ENCODE measurements at places on chromosomes 1 and 21.

DNA sequence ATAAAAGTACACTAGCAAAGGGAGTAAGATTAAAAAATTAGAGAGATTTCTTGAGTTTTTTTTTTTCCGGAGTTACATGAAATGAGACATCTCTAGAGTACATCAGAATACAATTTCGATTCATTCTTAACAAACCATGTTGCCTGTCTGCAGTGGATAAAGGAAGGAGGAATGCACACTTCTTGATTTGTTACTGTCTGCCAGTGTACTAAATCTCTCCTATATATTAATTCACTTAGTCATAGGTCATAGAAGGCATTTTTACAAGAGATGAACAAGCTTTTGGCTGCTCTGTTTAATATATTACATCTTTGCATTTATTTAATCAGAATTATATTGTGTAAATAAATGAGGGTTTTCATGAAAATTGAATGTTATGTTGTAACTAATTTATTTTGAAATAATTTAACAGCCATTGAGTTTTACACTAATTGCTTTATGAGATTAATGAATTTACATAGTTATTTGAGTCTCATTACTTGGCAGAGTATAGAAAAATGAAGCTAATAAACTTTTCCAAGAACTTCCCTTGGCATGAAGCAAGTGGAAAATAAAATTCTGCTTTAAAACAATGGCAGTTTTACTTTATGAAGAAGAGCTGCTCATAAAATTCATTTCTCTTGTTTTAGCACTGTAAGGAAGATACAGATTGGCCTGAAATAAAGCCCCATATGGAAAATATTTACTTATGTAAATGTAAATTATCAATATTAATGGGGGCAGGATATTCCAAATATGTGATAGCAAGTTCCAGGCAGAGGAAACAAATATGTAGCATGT is 1284.7 kb downstream of the BRINP3 start:
- no peak for DNase-seq

GRCh38 chr1:228038387-228039005 is 31.7 kb downstream of the WNT3A start:
- DNase-seq: no peak

- DNase-seq: no peak
Observed at GRCh38 chr1:62238507-62238906, 43.9 kb downstream of the L1TD1 start.

DNA sequence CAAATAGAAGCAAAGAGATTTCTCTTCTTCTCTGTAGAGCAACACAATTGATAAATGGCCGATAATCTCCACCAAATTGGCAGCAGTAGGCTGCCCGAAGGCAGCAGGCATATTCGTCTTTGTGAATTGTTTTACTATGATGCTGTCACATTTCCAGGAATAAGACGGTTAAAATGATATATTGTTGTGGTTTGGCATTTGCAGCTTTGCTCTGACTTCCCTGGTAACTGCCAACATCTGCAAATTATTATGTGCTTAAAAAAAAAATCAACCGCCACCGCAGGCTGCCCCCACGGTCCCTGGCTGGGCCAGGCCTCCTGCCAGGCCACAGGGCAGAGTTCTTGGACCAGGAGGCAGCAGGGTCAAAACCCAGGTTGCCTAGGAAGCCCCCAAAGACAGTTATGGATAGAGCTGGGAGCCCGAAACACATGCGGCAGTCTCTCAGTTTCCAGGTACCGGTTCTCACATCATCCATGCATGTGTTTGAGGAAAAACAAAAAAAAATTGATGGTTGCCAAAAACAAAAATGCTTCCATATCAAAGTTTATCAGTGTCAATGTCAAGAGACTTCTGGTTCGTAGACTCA is 179.3 kb downstream of the ETS2 start:
- no peak for DNase-seq

- no peak for DNase-seq
Observed at GRCh38 chr1:66526036-66526435, 7.9 kb upstream of the SGIP1 start.

DNA sequence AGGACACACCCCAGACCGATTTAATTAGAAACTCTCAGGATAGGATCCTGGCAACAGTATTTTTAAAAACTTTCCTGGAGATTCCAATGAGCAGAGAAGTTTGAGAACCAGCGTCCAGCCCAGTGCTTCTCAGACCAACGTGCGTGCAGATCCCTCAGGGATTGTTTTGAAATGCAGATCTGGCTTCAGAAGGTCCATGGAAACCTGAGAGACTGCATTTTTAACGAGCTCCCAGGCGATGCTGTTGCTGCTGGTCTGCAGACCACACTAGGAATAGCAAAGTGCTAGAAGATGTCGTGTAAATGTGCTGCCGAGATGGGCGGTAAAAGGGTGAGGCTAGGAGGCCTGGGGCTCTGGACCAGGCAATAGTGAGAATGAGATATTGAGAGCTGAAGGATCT is 18.4 kb upstream of the CASQ1 start:
- DNase-seq: no peak

- DNase-seq: no peak
Observed at GRCh38 chr1:229105822-229106525, 164.9 kb upstream of the RAB4A start.

DNA sequence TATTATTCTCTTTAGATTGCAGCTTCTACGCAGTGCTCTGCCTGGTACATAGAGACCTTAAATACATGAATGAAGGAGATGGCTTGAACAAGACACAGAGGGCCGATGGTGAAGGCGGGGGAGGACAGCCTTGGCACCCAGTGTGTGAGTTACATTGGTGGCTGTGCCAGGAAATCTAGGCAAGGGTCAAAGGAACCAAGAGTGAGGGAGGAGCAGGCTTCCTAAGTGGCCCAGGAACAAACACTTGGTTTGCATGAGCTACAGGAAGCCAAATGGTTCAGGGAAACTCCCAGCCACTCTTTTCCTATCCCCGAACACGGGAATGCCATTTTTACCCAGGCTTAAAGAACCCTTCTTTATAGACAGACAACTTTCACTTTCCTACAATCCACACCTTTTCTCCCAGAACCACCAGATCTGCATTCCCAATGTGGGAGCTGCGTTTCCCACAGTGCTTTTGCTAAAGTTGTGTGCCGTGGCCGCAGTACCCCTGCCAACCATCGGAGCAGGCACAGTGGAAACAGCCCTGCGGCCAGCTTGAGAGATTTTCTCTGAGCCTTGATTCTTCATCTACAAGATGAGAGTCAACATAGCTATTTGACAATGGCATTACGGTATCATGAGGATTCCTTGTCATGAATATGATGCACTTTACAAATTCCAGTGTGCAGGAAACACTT is 3.5 kb upstream of the CLEC20A start:
- DNase-seq: no peak

- no peak for DNase-seq
Observed at GRCh38 chr1:33599516-33600115, 127.2 kb downstream of the ZSCAN20 start.

DNA sequence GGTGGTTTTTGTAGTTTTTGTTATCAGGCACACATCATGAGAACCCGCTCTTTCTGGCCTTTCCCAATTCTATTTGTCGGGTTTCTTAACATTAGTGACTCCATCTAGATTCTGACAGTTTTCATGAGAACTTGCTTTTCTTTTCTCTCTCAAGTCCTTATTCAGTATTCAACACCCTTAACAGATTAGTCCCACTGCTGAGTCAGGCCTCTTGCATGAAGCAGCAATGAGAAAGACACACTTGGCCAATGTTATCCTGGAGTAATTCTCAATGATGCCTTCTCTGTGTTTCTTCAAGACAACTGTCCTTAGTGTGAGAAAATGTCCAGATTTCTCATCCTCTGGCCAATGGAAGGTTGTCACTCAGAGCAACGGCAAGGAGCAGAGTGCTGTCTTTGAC is 11.3 kb downstream of the FMO2 start:
- no peak for DNase-seq

- no peak for DNase-seq
Observed at GRCh38 chr1:36691374-36691773, 208.7 kb upstream of the CSF3R start.

GRCh38 chr1:155651861-155652661 is 36.5 kb downstream of the YY1AP1 start:
- no peak for DNase-seq

GRCh38 chr1:183278739-183279591 is 92.9 kb downstream of the LAMC2 start:
- no peak for DNase-seq

GRCh38 chr21:15604413-15604812 is 125.4 kb upstream of the USP25 start:
- no peak for DNase-seq

DNA sequence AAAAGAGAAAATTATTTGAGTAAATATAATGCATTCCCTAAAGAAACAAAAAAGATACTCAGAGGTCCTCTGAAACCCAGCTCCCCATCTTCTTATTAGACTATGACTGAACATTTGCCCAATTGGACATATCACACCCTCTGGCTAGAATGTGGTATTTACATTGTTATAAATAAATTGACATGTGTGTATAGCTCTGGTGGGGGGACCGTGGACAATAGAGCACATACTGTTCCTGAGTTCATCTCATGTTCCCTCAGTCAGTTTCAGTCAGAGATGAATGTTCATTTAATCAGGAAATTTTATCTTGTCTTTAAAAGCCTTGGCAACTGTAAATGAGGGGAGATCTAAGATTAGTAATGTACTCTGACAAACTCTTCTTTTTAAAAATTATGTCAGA is 459.3 kb upstream of the ADAMTS5 start:
- DNase-seq: no peak

GRCh38 chr21:46100426-46100825 is 2.5 kb downstream of the COL6A2 start:
- no peak for DNase-seq

- no peak for DNase-seq
Observed at GRCh38 chr1:53682881-53683280, 56.1 kb downstream of the GLIS1 start.

DNA sequence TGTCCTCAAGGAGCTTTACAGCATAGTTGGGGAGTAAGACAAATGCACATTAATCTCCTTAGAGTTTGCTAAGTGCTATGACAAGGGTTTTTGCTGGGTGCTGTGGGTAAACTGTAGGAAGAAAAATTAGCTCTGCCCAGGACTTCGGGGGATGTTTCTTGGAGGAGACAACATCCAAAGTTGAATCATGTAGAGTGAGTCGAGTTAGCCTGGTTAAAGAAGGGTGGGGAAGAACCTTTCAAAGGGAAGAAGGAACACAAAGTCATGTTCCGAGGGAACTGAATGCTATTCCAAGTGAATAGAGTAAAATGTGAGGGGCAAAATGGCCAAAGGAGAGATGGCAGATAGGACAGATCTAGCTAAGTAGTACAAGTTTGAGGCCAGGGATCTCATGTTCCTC is 17.1 kb downstream of the SPRTN start:
- no peak for DNase-seq

DNA sequence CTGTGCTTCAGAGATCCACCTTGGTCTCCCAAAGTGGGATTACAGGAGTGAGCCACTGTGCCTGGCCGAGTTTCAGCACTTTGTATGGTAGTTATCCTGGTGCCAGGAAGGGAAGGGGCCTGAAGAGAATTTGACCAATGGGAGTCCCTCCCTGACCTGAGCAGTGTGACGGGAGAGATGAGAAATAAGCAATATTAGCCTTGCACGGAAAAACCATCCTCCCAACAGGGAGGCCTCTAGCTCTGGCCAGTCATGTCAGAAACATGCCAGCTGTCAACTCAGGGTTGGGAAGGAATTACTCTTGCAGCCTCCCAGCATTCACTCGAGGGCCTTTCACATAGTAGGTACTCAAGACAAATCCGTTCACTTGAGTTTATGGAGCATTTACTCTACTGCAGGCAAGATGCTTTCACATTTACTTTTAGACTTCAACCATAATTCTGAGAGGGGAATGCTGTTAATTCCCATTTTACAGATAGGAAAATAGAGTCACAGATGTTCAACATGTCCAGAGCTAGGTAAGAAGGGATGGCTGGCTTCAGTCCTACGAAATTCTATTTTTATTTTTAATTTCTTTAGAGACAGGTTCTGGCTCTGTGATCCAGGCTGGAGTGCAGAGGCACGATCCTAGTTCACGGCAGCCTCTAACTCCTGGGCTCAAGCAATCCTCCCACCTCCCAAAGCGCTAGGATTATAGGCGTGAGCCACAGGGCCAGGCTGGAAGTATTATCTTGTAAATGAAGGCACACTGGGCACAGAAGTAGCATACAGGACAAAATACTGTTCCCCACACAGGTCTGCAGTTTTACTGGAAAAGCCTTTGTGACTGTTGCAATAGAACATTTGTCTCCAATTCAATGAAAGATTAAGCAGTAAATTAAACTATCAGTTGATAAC is 3.2 kb upstream of the ATP13A2 start:
- DNase-seq: no peak

GRCh38 chr1:200075522-200075921 is 48.0 kb downstream of the NR5A2 start:
- no peak for DNase-seq

- no peak for DNase-seq
Observed at GRCh38 chr1:204299814-204300365, 59.8 kb downstream of the PLEKHA6 start.

GRCh38 chr1:115077286-115077983 is 11.9 kb downstream of the TSPAN2 start:
- DNase-seq: no peak

- no peak for DNase-seq
Observed at GRCh38 chr1:192272732-192273131, 44.1 kb upstream of the RGS21 start.

DNA sequence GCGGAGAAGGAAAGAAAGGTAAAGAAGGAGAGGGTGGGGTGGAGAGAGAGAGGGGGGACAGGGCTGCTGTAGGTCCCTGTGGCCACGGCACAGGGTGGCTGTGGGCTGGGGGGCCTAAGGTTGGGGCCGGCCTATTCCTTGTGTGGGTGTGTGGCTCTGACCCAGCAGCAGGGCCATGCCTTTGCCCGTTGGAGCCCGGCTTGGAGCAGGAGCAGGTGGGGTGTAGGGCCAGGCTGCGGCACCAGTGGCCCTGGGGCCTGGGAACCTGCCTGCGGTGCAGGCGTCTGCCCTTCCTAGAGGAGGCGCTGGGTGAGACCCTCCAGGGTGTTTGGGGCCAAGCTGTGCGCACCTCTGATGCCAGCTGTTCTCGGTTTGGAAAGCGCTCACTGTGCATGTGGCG is 19.7 kb upstream of the SUMO3 start:
- no peak for DNase-seq

DNA sequence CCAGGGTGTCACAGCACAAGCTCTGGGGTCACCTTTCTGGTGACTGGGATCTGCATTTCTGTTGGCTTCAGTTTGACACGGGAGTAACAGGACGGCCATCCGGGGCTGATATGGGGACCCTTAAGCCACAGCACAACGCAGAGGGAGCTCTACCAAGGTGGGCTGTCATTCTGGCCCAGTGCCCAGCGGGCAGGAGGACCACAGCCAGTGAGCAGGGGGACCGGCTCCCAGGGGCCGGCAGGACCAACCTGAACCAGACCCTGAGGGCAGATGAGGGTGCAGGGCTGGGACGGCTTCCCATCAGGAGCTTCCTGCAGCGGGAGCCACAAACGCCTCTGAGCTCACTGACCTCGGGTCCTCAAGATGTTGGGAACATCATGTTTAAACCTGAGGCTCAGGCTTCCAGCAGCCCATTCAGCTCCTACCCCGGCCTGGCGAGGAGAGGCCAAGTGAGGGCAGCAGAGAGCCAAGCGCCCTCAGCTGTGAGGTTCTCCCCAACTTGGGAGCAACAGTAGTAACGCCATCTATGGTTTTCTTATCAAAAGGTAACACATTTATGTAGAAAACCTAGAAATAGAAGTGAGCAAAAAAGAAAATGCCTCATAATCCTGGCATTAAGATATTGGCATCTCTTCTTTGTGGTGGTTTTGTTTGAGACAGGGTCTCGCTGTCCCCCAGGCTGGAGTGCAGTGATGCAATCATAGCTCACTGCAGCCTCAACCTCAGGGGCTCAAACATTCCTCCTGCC is 26.8 kb downstream of the TMEM201 start:
- DNase-seq: no peak
